ENCODE measurements at places on chromosomes 1 and 21.
A peak's percentile ranks its signal among the peaks of the same experiment; 100 is the strongest.

DNA sequence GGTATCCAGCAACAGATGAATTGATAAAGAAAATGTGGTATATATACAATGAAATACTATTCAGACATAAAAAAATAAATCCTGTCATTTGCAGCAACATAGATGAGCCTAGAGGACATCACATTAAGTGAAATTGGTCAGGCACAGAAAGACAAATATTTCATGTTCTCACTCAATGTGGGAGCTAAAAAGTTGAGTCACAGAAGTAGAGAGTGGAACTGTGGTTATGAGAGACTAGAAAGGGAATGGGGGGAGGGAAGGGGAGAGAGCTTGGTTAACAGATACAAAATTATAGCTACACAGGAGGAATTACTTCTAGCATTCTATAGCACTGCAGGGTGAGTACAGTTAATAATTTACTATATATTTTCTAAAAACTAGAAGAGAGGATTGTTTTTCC, 37.1 kb upstream of the SERPINC1 start:
- DNase-seq, result no peak

- no peak for DNase-seq
Observed at GRCh38 chr1:159979257-159979656, 25.2 kb upstream of the SLAMF9 start.

DNA sequence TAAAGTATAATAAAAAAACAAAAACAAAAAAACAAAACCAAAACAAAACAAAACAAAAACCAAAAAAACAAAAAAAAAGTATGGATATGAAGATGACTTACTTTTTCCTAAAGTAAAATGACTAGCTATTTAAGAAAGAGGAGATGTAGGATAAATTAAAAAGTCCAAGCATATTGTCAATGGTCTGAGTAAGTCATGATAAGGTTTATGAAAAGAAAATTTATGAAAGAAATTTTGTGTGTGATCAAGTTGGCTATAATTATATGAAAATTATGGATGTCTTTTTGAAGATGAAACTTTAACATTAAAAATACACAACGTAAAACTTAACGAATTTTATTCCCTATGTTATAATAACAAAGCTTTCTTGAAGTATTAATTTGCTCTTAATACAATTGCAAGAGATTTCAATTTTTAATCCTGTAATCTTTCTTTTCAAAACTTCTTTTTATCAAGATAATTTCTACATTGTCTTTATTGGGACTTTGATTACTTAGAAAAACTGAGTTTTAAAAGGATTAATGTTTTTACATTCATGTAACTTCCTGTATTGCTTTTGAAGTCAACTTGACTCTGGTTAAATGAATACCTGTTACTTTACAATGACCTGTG, 200.9 kb upstream of the IVNS1ABP start:
- no peak for DNase-seq

DNA sequence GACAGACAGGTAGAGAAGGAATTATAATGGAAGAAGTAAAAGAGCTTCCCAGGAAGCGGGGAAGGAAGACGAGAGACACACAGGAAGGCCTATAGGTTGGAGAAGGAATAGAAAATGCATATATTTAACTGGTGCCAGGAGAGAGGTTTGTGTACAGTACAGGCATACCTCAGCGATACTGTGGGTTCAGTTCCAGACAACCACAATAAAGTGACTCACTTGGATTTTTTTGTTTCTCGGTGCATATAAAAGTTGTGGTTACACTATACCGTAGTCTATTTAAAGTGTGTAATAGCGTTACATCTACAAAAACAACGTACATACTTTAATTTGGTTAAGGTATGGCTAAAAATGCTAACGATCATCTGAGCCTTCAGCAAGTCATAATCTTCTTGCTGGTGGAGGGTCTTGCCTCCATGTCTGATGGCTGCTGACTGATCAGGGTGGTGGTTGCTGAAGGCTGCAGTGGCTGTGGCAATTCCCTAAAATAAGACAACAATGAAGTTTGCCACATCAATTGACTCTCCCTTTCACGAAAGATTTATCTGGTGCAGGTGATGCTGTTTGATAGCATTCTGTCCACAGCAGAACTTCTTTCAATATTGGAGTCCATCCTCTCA, 16.0 kb downstream of the YARS1 start:
- no peak for DNase-seq

GRCh38 chr1:236181059-236181458, 38.7 kb downstream of the GPR137B start:
- DNase-seq, result peak; percentile 8
